ENCODE measurements at places on chromosomes 4 and X.

- DNase-seq = no peak
Measured at GRCh38 chr4:182280436-182281111, 37.4 kb downstream of the TENM3 start.

GRCh38 chr4:189502841-189503435 lies 437.7 kb upstream of the FRG1 start:
- no peak for DNase-seq

GRCh38 chr4:47536966-47537365 lies 51.9 kb downstream of the ATP10D start:
- DNase-seq = no peak

DNA sequence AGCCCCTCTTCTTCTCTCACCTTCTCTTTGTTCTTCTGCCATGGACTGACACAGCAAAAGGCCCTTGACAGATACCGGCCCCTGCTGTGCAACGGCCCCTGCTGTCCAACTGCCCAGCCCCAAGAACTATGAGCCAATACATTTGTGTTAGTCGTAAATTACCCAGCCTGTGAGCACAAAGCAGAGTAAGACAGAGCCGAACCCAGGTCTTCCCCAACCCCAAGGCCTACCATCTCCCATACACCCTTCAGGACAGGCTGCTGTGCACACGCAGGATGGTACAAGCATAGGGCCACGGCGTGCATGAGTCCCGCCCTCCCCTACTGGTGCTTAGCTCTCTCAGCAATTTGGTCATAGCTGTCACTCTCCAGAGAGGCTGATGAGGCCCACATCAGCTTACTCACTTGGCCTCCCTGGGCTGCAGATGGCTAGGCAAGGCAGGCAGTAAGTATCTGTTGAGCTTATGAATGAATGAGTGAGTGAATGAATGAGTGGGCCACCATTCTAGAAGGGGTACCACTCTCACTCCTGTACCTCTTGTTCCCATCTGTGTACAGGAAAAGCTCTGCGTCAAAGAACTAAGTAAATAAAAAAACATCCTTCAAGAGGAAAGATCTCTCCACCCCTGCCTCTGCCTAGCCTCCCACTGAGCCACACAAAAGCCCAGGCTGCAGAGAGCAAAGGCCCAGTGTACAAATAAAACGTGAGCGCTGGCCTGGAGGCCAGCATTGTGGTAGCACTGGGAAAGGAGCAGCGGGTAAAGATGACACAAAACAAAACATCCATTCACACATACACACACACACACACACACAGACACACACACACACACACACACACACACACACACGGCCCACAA lies 13.9 kb downstream of the WDR1 start:
- no peak for DNase-seq

DNA sequence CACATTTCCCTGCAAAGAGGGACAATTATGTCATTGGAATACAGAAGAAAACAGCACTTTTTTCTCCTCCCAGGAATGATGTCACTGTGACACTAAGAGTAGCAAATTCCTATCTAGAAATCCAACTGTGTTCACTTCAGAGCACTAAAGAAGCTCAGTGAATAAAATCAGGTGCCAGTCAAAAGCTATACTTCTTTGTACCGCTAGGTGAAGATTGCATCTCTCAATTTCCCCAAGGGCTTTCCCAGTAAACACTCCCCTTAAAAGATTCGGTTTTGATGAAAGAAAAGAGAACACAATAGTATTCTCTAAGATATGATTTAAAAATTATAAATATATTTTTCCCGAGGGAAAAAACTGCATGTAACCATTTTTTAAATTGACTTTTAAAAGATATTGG lies 104.7 kb upstream of the MID1 start:
- DNase-seq = no peak

GRCh38 chr4:143586080-143586479 lies 72.6 kb downstream of the SMARCA5 start:
- DNase-seq = no peak

DNA sequence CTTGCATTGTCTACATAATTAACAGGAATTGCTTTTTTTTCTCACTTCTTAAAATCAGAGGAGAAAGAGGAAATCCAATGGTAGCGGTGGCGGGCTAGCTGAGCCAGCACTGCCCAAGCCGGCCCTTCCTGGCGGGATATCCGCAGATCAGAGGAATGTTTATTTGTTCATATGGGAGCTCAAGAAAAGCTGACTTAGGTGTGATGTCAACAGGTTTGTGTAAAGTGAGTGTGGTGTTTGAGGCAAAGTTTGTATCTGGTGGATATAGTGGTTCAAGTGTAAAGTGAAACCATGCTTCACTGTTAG lies 466 bp upstream of the SLC39A8 start:
- no peak for DNase-seq

DNA sequence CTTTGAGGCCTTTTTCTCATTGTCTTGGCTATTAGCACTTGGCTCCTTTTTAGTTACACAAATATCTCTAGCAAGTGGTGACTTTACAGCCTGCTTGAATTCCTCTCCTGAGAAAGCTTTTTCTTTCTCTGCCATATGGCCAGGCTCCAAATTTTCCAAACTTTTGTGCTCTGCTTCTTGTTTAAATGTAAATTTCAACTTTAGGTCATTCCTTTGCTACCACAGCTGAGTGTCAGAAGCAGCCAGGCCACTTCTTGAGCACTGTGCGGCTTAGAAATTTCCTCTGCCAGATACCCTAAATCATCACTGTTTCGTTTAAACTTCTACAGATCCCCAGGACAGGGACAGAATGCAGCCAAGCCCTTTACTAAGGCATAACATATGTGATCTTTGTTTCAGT lies 222.4 kb downstream of the FBXO8 start:
- DNase-seq = no peak

DNA sequence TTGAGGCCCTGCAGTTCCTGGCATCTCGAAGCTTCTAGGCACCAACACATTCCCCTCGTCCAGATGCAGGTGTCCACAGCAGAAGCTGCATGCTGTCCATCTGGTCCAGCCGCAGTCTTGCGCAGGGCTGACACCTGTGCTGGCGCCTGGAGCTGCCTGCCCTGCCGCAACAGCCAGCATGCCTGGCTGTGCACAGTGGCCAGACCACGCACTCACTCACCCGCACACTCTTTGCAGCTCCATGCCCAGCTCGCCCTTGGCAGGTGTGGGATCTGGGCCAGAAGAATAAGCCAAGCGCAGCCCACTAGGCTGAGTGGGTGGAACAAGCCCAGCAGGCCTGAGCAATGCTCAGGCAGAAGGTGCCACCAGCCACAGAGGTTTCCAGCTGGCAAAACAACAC lies 125.6 kb downstream of the PARM1 start:
- no peak for DNase-seq

GRCh38 chr4:48237996-48238645 lies 31.5 kb downstream of the TEC start:
- DNase-seq = no peak

- no peak for DNase-seq
Measured at GRCh38 chr4:141763374-141763773, 127.0 kb downstream of the IL15 start.

DNA sequence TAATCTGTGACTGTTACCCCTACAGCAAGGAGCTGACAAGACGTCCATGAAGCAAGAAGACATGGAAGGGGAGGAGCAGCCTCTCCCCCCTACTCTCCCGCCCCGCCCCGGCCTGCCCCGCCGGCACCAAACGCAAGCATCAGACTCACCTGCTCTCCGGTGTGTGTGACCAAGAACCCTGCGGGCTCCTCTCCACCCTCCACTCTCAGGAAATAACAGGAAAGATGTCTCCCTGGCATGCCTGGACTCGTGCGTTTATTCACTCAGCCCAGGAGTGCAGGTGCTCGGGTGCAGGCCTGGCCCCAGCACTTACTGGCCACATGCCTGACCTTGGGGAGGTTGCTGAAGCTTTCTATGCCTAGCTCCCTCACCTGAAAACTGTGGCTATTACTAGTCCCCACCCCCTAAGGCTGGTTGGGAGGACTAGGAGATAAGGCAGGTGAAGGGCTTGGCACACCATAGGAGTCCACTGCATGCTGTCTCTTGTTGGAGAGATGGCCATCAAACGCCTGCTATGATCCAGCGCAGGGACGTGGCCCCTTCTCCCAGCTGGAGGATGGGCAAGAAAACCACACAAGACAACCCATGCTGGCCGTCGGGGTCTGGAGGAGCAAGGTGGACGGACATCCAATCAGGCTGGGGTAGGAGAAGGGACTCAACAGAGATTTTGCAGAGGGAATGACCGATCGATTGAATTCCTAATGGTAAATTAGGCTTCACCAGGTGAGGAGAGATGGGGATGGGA lies 34.9 kb upstream of the CLDN24 start:
- DNase-seq = no peak

GRCh38 chr4:184763150-184763780 lies 29.4 kb upstream of the CENPU start:
- no peak for DNase-seq

GRCh38 chrX:8042304-8042703 lies 115.1 kb upstream of the PNPLA4 start:
- no peak for DNase-seq

- no peak for DNase-seq
Measured at GRCh38 chr4:177393236-177393635, 49.0 kb downstream of the AGA start.
